ACHN (cell line): ENCODE measurements at places on chromosomes 3 and 15.

DNA sequence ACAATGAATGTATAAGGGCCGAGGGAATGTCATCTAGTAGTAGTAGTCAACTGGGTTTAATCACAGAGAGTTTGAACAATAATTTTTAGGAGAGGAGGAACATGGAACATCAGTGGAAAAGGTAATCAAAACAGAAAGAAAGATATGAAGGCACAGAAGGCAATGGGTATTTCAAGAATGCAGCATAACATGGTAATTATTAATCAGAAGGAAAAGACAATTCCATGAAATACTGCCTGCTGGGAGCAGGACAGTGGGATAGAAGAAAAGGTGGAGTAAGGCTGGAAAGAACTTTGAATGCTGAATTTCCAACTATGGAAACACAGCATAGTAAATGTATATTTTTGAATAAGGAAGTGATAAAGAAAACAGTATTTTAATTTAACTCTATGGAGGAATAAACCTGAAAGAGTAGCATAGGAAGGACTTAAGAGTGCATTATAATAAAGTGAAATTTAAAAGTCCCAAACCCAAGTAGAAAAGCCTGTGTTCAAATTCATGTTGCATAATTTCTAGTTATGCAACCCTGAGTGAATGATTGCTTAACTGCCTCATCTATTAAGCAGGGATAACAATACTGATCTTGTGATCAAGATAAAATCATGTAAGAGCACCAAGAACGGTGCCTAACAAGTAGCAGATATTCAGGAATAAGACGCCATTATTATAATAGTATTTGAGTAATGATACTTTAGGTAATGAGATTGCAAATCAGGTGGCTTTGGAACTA lies 357.7 kb downstream of the TBC1D5 start:
- DNase-seq, result peak; percentile 75

- DNase-seq, result peak; percentile 19
Observed at GRCh38 chr3:64329037-64329436, 103.8 kb upstream of the PRICKLE2 start.

GRCh38 chr3:100429187-100429716 lies 27.9 kb downstream of the LNP1 start:
- DNase-seq, result no peak

DNA sequence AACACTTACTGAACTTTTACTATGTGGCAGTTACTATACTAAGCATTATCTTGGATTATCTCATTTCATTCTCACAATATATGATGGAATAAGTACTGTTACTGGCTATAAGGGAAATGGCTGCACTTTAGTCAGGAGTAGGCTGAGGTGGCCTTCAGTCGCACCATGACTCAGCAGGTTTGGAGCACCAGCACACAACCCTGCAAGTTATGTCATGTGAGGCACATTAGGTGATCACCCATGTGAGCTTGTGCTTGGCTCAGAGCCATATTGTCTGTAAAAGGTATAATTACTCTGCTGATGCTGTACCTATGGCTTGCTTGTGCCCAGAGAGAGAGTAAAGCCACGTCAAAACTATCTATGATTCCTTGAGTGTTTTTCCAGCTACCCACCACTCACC lies 54.1 kb upstream of the TIPARP start:
- DNase-seq, result no peak

GRCh38 chr3:64121750-64122311 lies 98.5 kb upstream of the PSMD6 start:
- no peak for DNase-seq

GRCh38 chr3:71843071-71843470 lies 58.1 kb upstream of the PROK2 start:
- DNase-seq, result no peak

- DNase-seq, result peak; percentile 15
Observed at GRCh38 chr3:105195260-105195659, 171.4 kb upstream of the ALCAM start.

GRCh38 chr3:69803681-69804270 lies 64.5 kb downstream of the MITF start:
- DNase-seq, result no peak

DNA sequence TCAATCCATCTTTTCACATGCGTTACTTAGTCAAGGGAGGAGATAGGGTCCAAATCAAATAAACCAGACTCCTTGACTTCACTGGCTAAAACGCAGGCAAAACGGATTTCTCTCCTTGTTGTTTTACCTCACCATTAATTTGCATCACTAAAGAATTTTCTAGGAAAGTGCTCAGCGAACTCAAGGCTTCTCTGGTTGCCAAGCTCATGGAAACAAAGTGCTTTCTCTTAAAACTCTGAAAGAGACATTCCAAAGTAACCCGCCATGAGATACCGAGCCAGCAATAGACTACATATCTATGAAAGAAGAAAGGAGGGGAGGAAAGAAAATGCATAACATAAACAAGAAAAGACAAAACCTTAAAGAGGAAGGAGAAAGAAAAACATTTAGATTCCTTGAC lies 211.7 kb upstream of the WNT5A start:
- no peak for DNase-seq

GRCh38 chr3:127394984-127395662 lies 107.3 kb upstream of the PRR20G start:
- no peak for DNase-seq

DNA sequence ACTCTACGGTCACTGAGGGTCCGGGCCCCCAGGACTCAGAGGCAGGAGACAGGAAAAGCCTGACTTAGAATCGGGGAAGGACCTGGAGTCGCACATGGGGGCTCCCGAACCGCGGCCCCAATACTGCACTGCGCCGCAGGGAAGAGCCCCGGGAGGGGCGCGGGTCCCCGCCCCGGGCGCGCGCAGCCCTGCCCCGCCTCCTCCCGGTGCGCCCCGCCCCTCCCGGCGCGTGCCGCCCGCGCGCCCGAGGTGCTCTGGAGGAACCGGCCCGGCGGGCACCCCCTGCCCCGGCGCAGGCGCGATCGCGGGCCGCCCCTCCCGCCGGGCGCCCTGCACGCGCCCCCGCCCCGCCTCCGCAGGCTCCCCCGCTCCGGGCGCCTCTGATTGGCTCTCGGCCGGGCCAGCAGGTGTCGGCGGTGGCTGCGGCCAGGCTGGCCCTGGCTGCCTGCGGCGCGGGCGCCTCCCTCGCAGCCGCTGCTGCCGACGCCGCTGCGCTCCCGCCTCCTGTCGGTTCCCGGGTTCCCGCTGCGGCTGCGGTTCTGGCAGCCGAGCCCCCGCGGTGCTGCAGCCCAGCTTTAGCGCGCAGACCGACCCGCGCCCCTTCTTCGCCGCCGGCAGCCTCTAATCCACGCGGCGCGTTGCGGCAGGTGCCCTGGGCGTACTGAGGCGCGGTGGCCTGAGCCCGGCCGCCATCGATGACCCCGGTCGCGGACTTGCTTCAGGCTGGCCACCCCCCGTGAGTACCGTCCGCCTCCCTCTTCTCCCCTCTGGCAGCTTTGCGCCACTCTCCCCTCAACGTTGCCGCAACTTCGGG lies at the start of gene MYRIP:
Gene MYRIP (plus strand): TSS at position 429 of the 814 bp plus-strand sequence. CDS start 91,208 bp downstream, outside the sequence.
- DNase-seq, result peak; percentile 62

- DNase-seq, result no peak
Observed at GRCh38 chr15:84883916-84884781, at the start of gene SLC28A1. TSS of gene SLC28A1 (plus strand) at chr15:84884662. CDS start at chr15:84887761, 3,099 bp downstream.

DNA sequence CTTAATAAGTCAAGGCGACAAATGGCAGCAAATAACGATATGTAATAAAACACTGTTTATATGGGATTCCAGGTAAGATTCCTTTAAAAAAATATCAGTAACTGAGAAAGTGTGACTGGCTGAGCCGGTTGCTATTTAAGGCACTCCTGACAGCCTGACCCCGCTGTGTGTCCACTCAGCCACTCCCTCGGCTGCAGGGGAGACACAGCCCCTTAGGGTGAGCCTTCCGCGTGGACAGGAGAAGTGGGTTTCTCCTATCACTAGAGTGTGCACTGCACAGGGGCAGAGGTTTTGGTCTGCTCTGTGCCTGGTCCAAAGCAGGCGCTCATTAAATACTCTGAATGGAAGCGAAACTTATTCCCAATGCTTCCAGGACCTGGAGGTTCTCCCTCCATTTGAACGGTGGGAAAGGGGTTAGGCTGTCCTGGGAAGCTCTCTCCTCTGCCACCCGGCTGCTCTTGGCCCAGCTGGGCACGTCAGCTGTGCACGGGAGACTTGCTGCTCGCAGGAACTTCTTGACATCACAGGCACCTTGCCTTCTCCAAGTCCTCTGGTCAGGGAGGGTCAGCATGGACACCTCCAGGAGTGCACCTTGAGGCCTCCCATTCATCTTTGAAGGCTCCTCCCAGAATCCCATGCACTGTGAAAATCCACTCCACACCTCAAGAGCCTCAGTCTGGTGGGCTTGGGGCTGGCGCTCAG lies 43.3 kb upstream of the SLCO2A1 start:
- no peak for DNase-seq

DNA sequence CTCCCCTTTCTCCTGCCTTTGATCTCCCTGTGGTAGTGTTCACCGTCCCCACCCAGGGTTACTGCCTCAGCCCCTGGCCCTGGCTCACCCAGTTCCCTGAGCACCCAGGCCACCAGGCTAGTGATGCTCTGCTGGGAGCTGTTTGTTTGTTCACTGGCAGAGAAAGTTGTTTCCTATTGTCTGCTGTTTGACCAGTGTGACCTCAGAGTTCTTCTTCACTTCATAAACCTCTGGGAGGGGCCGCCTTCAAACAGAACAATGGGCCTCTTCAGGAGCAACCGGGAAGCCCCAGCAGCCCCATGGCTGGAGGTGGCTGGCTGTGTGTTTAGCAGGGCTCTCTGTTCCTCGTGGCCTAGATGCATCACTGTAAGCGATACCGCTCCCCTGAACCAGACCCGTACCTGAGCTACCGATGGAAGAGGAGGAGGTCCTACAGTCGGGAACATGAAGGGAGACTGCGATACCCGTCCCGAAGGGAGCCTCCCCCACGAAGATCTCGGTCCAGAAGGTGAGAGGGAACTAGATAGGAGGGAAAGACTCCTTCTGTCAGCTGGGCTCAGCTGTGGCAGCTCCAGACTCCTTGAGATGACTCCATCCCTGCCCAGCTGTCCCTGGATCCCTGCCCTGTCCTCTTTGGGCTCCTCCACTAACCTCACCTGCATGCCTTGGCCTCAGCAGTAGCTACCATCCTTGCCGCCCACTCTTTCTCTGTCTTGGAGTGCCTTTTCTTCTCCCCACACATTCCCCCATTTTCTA lies 3.4 kb downstream of the CLK3 start:
- DNase-seq, result no peak

DNA sequence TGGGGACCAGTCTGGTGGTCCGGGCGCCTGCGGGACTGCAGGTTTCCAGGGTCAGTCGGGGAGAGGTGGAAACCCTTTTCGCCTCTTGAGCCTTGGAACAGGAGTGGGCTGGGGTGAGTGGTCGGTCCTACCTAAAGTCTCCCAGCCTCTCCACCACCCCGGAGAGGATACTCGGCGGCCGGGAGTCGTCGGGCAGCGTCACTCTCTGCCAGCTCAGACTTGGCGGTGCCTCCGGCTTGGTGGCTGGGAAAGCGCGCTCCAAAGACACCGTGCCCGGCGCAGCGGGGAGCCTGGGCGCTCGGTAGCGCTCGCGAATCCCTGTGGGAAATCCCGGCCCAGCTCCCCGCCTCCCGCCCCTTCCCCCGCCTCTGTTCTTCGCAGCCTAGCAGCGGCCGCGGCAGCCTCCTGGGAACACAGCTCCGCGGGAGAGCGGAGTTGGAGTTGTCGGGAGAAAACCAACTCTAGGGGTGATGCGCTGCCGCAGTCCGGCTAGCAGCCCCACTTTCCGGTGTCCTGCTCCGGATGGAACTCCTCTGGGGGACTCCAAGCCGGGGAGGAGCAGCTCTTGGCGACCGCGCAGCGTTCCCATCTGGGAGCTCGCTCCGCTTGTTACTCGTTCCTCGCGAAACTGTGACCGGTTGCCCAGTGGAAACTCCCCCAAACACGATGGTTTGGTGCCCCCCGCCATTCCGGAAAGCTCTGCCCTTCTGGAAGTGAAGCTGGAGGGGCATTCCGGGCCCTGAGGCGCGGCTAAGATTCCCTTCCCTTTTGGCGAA lies 1.4 kb downstream of the EPHB1 start:
- DNase-seq, result peak; percentile 54

DNA sequence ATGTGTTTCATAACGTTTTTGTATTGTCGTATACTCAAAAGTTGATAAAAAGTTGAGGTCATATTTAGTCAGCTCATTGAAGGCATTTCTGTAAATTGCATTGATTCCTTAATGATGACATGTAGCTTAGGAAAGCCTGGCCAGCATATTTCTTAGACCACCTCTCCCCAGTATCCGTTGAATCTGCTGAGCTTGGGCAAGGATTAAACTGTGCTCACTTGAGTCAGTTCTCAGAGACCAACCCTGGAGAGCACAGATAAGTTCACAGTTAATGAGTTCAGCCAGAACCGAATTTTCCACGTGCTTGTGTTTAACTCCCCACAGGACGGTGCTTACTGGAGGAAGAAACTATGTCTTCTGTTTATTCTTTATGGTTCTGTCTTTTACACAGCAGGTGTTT lies 132.7 kb downstream of the SLC25A26 start:
- DNase-seq, result no peak

DNA sequence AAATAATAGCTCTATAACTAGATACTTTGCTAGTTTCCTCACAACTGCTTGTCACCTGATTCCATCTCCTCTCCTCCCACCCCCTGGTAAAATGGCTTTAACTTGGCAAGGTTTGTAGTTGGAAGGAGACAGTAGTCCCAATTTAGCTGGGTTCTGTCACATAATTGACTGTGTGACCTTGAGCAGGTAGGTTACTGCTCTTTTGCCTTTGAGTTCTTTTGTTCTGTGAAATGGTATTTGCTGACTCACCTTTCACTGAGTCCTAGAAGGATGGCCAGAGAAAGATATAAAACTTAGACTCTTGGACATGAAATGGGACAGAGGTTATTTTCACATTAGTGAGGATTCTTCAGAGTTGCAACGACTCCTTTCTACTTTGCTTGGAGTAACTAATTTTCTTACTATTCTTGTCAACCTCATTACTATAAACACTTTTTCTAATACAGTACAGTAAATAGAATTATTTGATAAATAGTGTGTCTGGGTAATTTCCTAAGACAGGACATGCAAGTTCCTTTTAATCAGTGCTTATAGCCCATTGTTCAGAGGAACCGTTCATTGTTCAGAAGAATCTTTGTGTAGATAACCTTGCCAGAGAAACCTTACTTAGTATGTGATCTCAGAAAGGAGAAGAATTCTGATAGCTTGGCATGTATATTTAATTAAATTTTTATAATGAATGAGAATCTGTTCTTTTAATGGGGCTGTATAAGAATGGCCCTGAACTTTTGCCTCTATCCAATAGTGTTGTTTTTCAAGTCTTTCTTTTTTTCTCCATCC lies 14.3 kb downstream of the AKAP13 start:
- no peak for DNase-seq
